ENCODE measurements at places on chromosomes 1 and 21.

- no peak for DNase-seq
Observed at GRCh38 chr1:172745014-172745413, 86.1 kb downstream of the FASLG start.

DNA sequence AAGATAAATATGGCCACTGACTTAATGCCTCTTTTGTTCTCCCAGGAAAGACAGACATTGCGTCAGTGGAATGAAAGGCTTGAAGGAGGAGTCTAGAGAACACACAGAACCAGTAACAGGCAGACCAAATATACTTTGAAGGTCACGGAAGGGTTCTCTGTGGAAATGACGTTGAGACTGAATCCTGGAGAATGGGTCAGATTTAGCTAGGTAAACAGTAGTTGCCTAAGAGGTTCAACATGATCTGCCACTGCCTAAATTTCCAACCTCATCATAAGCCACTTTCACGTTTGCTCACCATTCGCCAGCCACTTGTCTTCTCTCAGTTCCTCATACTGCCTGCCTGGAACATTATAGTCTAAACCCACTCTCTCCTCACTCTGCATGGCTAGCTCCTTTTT lies 20.5 kb downstream of the PLA2G4A start:
- DNase-seq, result no peak

DNA sequence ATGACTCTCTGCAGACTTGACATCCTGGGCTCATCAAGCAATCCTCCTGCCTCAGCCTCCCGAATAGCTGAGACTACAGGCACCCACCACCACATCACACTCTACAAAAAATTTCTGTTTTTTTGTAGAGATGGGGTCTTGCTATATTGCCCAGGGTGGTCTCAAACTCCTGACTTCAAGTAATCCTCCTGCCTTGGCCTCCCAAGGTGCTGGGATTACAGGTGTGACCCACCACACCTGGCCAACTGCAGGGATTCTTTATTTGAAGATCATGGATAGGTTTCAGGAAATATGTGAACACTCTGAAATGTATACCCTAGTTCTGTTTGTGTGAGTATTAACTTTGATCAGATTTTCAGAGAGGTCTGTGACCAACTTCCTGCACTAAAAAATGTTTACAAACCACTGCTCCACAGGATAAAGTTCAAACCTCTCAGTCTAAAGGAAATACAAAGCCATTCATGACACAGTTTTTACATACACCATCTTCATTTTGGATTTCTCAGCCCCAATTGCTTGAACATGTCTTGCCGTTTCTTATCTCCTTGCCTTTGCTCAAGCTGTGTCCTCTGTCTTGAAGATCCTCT lies 252.3 kb upstream of the FGGY start:
- DNase-seq, result no peak

GRCh38 chr1:11078631-11079030 lies 18.8 kb upstream of the SRM start:
- no peak for DNase-seq

DNA sequence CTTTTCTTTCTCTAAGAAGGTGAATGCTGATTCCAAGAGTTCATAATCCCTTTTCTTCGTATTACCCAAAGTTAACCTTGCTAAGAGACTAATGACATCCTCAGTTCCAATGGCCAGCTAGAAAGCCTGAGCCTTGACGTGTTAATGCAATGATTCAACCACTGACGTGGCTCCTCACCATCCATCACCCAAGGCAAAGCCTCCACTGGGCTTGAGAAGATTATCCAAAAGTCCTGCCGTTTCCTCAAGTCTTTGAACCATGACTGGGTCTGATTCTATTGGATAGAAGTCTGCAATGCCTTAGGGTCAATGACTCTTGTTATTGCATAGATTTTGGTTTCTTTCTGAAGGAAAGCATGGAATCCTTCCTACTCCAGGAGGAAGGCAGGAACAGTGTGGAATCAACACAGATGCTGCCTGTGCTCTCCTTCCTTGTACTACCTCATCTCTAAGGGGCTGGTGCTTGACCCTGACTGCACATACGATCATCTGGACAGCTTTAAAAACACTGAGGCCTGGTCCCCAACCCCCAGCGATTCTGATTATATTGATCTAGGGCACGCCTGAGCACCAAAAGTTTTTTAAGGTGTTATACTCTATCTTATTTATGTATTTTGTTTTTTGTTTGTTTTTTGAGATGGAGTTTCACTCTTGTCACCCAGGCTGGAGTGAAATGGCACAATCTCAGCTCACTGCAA lies 69.3 kb upstream of the ANGPTL1 start:
- no peak for DNase-seq

DNA sequence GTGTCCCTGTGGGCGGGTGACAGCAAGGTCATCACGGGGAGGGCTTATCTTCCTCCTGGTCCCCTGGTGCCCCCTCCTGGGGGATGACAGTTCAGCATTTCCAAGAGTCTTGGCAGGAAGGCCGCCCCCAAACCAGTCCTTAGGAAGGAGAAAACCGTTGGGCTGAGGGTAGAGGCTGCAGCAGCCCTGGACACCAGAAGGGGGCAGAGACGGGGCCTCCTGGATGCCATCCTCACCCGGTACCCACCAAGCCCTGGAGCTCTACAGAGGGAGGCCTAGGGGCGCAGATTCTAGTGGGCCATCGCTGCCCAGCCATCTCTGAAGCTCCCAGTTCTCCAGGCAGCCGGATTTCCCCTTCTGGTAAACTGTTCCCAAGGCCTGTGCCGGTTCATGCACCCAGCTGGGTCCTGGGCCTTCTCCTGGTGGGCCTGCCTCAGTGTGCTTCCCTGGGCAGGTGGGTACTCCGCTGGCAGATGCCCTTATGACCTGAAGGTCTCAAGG lies 14.8 kb upstream of the ZNF669 start:
- no peak for DNase-seq

DNA sequence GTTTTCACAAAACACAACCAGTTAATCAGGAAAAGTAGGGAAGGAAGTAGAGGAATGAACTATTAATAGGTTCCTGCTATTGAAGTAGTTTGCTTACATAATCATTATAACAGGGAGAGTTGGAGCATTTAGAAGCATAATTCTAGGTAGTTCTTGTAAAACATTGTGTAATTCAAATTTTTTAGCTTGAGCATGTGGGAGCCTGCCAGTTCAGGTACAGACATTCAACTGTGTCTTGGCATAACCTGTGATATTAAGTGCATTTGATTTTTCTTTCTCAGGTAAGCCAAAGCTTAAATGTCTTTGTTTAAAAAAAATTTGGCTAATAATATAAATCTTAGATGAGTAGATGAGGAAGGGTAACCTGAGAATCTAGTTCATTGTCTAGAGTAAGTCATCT lies 3.4 kb downstream of the YTHDF2 start:
- no peak for DNase-seq

- no peak for DNase-seq
Observed at GRCh38 chr21:36103434-36103833, 31.4 kb upstream of the CBR3 start.

- DNase-seq, result no peak
Observed at GRCh38 chr1:113531321-113531720, 141.0 kb downstream of the MAGI3 start.

DNA sequence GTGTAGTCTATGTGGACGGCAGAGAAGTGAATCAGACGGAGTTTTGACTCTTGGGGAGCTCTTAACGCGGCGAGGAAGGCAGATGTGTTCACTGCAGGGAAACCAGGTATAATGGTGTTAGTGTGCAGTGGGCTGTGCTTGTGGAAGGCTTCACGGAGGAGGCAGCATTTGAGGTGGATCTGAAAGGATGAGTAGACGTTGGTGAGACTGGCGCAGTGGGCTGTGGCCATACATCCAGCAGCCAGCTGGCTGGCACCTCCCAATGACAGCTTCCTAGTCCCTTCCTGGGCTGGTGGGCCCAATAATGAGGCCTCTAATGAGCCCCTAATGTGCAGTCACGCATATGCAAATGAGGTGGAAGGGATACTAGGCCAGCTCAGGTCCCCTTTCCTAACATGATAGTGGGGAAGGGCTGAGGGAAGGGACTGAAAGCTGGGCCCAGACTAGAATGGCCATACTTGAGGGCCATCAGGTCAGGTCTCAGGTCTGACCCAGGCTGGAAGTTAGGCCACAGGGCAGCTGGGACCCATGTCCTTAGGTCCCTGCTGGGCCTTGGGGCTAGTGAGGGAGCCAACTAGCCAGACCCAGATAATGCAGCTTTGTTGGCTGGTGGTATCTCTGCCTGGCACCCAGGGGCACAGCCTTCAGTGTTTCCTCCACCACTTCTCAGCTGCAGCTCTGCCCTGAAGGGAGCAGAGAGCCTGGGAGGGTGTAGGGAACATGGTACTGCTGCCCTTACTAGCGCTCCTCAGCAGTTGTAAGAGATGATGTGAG lies 3.8 kb downstream of the MAP7D1 start:
- no peak for DNase-seq
